Activated T-cell treated with anti-CD3 and anti-CD28 coated beads for 24 hours (primary cell): ENCODE measurements at places on chromosomes 6 and 20.

DNA sequence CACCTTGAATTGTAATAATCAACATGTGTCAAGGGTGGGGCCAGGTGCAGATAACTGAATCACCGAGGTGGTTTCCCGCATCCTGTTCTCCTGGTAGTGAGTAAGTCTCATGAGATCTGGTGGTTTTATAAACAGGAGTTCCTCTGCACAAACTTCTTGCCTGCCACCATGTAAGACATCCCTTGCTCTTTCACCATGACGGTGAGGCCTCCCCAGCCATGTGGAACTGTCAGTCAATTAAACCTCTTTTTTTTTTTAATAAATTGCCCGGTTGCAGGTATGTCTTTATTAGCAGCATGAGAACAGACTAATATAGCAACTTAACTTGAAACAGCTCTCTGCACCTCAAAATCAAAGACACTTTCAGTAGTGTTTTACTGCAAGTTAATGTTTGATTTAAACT, 121.6 kb downstream of the OGFRL1 start:
- DNase-seq, result no peak

DNA sequence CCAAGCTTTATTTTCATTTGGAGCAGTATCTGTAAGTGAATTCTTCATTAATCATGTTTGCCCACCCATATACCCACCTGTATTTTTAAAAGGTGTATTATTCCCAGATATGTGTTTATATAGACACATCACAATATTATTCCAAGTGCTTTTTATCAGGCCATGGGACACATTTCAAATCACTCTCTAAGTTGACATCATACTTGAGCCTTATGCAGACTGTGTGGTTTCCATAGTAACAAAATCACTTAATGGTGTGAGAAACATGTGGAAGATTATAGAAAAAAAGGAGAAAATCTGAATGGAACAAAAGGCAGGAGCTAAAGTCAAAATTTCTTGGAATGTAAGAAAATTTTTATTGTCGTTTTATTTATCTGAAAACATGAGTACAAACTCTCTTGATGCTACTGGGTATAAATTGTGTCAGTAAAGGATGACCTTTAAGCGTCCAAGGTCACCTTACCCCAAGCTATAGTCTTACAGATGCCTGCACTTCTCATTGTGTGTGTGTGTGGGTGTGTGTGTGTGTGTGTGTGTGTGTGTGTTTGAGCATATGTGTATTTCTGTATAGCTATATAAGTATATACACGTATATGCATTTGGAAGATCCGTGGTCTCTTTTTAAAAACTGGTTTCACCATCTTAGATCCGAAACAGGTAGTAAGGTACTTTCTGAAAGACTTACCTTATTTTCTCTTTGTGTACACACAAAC, 79.8 kb upstream of the CCN6 start:
- no peak for DNase-seq

GRCh38 chr6:170165085-170165470, 125.8 kb downstream of the DLL1 start:
- DNase-seq, result no peak

- DNase-seq, result no peak
Observed at GRCh38 chr20:41218466-41218865, 81.1 kb downstream of the PLCG1 start.

GRCh38 chr6:145886228-145886956, 71.8 kb upstream of the FBXO30 start:
- DNase-seq, result no peak

DNA sequence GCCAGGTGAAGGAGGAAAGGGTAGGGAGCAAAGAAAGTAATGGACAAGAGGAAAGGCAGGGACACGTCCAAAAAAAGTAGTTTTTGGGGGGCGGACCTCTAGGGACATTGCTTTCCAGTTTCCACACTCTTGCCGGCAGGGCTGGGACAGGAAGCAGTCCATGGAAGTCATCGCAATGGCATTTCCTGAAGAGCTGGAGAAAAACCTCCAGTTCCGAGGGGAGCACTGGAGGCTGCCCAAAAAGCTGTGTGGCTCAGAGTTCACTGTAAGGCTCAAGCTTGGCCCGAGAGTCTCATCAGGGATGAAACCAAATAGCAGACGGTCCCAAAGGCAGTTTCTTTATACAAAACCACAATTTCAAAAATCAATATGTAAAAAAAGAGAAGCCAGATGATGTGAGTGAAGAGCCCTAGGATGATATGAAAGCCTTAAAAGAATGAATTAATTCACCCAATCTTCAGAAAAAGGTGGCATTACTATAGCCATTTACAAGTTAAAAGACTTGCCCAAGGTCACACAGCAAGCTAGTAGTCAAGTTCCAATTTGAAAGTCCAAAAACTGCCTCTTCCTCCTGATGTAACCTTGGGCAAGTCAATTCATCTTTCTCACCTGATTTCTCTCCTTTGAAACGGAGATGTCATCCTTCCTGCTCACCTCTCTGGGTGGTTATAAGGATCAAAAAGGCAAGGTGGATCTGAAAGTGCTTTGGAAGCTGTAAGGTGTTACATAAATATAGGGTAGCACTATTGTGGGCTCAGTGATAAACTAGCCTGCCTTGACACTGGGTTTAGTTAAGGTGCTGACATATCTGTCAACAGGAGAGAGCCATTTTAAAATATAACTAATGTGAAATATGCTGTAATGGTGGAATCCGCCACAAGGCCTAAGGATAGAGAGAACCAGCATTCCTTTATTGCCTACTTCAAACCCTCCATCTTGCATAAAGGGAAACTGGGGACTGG, 9.1 kb downstream of the BCL2L1 start:
- no peak for DNase-seq

DNA sequence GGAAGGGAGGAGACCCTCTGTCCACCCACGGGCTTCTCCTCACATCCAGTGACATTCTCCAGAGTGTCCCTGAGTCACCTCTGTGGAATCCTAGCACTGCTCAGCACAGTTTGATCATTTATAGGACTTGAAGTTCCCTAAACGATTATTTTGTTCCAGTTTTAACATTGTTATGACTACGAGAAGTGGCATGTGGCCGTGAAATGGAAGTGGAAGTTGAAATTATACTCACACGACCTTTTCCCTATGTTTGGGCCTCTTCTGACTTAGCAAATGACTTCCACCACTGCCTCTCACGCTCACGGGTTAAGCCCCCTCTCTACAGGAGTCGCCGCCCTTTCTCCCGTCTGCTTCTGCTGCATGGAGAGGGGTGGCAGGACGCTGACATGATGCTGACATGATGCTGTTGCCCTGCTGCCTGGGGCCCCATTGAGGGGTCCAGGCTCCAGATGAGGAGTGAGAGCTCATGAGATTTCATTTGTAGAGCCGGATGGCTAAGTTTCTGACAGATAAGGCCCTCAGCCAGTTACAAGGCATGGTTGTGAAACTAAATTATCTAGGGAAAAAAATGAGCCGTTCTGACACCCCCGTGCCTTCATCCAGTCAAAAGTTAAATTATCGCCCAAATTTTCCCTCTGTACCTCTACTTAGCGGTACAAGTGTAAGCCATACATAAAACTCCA, 153.6 kb upstream of the UST start:
- DNase-seq, result no peak

- no peak for DNase-seq
Observed at GRCh38 chr6:149150801-149151398, 166.6 kb upstream of the TAB2 start.

GRCh38 chr6:147503587-147503986, 4.9 kb upstream of the SAMD5 start:
- DNase-seq, result no peak

DNA sequence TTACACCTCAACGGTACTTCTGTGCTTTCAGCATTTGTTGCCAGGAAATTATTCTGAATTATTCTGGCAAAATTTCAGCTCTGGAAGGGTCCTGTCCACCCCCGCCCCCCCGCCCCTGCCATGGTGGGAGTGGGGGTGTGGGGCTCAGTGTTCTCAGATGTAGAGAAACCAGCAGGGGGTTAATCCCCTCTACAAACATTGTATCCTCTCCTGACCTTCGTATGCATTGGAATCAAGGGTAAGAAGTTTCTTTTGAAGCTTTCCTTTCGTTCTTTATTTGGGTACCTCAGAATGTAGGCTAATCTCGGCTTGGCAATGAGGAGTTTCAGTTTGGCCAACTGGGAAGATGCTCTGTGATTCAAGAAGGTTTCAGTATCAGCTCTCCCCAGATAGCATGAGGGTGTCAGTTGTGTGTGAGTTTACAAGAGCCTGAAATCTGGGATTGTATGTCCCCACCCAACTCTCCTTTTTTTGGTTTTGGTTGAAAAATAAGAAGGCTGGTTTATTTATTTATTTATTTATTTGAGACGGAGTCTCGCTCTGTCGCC, 25.5 kb upstream of the OLIG3 start:
- DNase-seq, result no peak

DNA sequence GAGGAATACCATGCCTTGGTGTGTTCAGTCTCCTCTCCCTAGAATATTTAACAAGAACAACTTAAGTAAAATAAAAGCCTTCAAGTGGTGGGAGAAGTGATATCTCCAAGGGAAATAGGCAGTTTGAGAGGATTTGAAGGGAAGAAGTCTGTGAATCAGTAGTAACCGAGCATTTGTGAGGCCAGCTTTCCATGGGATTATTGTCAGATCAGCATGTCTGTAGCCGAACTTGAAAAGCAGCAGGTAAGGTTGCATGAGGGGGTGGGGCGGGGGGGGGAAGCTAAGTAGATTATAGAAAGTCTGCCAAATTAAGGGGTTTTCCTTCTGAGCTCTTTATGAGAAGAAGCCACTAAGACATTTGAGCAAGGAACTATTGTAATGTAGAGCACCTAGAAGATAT, 92.6 kb downstream of the GRIK2 start:
- no peak for DNase-seq

- no peak for DNase-seq
Observed at GRCh38 chr20:50540620-50541605, 30.7 kb downstream of the PTPN1 start.

DNA sequence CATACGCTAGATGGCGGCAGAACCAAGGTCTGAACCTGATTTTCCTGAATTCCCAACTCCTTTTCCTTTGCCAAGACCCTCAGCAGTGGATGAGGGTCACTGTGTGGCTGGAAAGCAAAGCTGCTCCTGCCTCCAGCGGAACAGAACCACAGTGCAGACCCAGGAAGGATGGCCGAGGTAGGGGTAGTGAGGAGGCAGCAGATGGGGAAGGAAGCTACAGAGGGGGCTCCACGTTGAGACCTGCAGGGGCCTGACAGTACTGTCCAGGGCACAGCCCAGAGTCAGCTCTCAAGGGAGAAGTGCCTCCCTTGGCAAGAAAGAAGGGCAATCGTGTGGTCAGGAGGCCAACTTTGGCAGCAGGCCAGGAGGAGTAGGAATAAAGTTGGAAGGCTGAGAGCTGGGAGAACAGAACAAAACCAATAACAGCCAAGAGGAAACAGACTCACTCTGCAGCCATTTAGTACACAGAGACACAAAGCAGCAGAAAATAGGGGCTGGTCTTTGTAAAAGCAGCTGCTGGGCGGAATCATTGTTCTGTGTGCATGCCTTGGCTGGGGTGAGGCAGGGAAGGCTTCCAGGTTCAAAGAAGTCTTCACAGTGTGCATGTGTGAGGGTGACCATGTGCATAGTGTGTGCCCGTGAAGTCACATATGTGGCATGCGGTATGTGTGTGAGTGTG, 3.1 kb downstream of the GABRR2 start:
- DNase-seq, result no peak

GRCh38 chr20:33477386-33478234, 12.3 kb upstream of the CBFA2T2 start:
- no peak for DNase-seq

GRCh38 chr6:9515633-9516606, 899.0 kb downstream of the TFAP2A start:
- DNase-seq, result no peak

- DNase-seq, result no peak
Observed at GRCh38 chr6:98433325-98434056, 400.9 kb upstream of the POU3F2 start.

GRCh38 chr6:129679758-129680157, 30.2 kb downstream of the ARHGAP18 start:
- DNase-seq, result no peak

DNA sequence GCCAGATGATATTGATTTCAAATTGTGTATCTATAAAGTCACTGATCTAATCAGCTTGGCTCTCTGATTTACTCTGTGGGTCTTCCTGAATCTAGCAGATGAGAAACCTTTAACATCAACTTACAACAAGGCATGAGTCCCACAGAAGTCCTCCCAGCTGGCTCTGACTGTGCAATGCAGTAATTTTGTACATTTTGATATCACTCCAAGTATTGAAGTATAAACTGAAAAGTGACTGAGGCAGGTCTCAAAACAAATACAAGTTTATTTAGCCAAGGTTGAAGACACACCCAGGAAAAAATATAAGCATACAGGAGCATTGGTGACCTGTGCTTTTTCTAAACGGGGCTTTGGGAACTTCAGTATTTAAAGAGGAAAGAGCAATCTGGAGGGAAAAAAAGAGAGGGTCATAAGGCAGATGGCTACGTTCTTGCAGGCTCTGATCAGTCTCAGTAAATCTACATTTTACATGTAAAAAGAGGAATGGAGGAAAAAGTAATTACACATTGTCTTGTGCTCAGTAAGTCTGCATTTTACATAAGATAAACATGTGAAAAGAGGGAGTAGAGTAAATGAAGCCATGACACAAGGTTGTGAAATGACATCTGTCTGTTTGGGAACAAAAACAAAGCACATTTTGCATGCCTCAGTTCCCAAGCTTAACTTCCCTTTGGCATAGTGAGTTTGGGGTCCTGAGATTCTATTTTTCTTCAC, 59.5 kb downstream of the CRYBG1 start:
- no peak for DNase-seq

GRCh38 chr6:154245506-154245905, 111.1 kb downstream of the IPCEF1 start:
- no peak for DNase-seq

DNA sequence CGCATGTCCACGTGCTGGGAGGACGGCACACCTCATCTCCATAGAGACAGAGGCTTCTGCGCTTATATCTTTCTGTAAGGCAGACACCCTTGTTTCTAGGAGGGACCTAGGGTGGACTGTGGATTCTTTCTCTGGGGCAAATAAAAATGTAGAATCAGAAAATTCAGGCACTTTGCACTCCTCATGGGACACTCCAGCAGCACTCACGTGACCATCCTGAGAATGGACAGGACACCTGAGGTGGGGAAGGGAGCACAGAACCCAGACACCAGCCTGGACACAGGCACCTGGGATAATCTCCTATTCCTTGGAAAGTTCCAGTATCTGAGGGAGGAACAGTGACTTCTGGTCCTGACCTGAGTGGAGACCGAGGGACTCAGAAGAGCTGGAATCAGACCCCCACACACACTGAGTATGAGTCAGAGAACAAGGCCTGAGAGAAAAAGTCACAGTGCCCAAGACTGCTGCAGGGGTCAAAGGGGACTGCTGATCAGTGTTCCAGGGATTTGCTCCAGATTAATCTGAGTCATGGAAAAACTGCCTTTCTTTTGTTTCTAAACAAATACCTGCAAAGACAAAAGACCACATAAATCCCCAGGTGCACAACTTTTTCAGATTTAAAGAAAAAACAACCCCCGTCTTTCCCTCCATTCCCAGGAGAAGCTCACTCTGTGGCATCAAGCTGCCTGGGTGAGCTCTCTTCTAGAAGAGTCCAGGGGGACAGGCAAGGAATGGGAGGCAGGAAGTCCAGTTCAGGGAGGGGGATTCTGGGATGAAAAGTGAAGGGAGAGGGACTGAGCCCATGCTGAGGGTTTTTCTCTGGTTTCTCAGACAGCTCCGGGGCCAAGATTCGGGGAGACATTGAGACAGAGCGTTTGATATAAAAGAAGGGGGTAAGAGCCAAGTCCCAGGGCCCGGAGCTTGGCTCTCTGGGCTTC, 35.6 kb upstream of the MICB start:
- no peak for DNase-seq
